SW480 (cell line): ENCODE measurements at places on chromosomes 4 and X.

DNA sequence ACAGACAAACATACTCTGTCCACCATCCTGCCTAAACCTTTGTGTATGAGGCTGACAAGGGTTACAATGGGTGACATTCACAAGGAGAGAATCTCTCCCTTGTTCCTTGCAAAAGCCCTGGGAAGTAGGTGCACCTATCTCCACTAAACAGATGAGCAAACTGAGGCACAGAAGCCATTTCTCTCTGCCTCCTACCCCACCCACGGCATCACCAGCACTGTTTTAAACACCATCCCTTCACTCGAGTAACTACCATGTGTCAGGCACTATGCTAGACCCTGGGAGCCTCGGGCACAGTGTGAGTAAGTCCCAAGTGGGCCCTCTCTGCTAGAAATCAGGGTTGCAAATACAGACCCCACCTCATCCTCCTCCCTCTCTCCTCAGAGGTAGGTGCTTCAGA is 899 bp downstream of the LYAR start:
- no peak for DNase-seq

- no peak for DNase-seq
Measured at GRCh38 chrX:80747832-80748231, 61.8 kb downstream of the BRWD3 start.

GRCh38 chrX:106168107-106168506 is at the start of gene PWWP3B:
TSS of gene PWWP3B (plus strand) at chrX:106168305. CDS start at chrX:106205433, 37,128 bp downstream.
- DNase-seq, result no peak

GRCh38 chrX:123155327-123155726 is 28.8 kb upstream of the GRIA3 start:
- DNase-seq, result no peak

- DNase-seq, result peak; percentile 87
Measured at GRCh38 chrX:24464836-24465531, at the start of gene PDK3. TSS of gene PDK3 (plus strand) at chrX:24465286. CDS start at chrX:24465456, 170 bp downstream.

DNA sequence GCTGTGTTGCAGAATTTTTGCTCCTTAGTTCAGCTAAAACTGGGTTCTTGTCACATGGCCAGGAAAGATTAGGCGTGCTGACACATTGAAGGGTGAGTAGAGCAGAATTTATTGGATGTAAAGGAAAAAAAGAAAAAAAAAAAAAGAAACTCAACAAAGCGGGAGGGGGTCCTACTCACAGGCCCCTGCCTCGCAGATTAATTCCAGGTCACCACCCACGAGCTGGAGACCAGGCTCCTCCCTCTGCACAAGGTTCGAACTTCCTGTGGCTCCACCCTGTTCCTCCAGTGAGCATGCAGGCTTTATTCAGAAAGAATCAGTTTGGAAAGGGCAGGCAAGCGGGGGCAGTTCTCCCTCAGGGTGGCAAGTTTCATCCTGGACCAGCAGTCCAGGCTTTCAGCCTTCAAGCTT is 17.1 kb downstream of the MGST2 start:
- no peak for DNase-seq
